Chondrocyte (in vitro differentiated cells): ENCODE measurements at places on chromosomes 1 and 21. TPM values are rescaled to one million over a fixed set of nuclear protein-coding genes. Genes with fewer than 3 reads are reported as not detected.

RIPPLY3 gene
- 0.21 to 0.37 TPM in 2 of 3 replicates, not detected in the other for total RNA-seq

THRAP3 gene
- total RNA-seq = 88.7 to 106 TPM (median 106 TPM) in 3 replicates

C1QA gene
- not detected in 3 replicates for total RNA-seq

LRRC41 gene
- total RNA-seq = 82.0 to 96.8 TPM (median 82.9 TPM) in 3 replicates

RUSC1 gene
- total RNA-seq = 42.6 to 49.1 TPM (median 43.9 TPM) in 3 replicates

SLC22A15 gene
- total RNA-seq = 6.7 to 9.8 TPM (median 8.3 TPM) in 3 replicates

DISP1 gene
- 4.7 to 5.9 TPM (median 5.6 TPM) in 3 replicates for total RNA-seq

NBPF10 gene
- total RNA-seq = 4.5 to 4.7 TPM (median 4.6 TPM) in 3 replicates

CD101 gene
- 0.79 to 1.4 TPM (median 1.0 TPM) in 3 replicates for total RNA-seq

ATP1A2 gene
- total RNA-seq = 1.3 to 3.9 TPM (median 2.9 TPM) in 3 replicates

DNA sequence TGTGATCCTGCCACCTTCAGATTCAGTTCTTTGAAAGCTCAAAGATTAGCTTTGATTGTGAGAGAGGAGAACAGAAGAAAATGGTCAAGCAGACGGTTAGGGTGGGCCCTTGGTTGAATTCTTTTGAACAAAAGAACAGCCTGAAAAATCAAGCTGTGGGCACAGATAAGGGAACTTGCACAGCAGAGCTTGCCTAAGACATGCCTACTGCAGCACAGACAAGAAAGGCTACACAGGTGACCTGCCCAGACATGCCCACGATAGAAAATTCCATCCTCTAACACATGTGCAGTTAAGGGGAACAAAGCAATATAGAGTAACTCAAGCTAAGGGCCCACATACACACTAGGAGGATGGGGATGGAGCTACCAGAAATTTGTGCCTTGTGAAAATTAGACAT is 512.5 kb upstream of the LRRC7 start:
- no peaks in the 10 kb centered on the region for H3K4me1 ChIP-seq
- DNase-seq = no peak
- no peak overlapping the region for H3K4me3 ChIP-seq
- H3K27ac ChIP-seq = no peak overlapping the region
- peaks cover 9% of the 10 kb centered on the region for H3K27me3 ChIP-seq
- H3K36me3 ChIP-seq = no peaks in the 10 kb centered on the region

- DNase-seq = no peak
- no peaks in the 10 kb centered on the region for H3K36me3 ChIP-seq
- H3K27ac ChIP-seq = no peak overlapping the region
- no peaks in the 10 kb centered on the region for H3K27me3 ChIP-seq
- no peak overlapping the region for H3K4me3 ChIP-seq
Measured at GRCh38 chr1:158552296-158552695, 1.9 kb downstream of the OR6Y1 start.

DNA sequence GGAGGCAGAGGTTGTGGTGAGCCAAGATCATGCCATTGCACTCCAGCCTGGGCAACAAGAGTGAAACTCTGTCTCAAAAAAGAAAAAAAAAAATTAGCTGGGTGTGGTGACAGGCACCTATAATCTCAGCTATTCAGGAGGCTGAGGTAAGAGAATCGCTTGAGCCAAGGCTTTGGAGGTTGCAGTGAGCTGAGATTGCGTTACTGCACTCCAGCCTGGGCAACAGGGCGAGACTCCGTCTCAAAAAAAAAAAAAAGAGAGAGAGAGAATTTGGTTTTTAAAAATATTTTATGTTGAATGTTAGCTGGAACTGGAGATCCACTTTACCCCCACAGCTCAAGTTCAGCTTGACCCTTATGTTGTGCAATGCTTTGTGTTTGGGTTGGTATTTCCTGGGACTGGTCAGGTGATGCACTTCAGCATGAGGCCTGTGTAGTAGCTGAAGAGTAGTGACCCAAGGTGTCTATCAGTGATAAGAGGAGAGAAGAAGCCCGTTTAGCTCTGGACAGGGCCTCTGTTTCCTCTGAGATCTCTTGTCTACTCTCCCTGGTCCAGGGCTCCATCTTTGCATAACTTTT is 36.8 kb upstream of the MACF1 start:
- H3K4me1 ChIP-seq = peaks cover 86% of the 10 kb centered on the region
- H3K27ac ChIP-seq = peak overlapping the region; percentile 81
- H3K27me3 ChIP-seq = no peaks in the 10 kb centered on the region
- DNase-seq = no peak
- H3K36me3 ChIP-seq = no peaks in the 10 kb centered on the region

DNA sequence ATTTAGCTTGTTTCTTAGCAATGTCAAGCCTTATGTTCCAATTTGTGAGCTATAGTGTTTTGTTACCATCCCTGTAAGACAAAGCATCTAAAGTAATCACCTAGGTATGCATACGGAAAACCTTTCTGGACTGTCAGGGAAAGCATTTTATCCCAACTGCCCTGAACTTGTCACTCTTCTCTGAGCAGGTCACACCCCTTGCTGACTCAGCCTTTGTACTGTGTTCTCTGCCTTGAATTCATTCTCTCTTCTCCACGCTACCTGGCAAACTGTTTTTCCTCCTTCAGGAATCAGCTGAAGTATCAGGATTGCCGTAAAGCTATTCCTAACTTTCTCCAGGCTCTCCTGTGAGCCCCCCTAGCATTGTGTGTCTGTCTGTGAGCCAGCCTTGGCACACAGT is 54.2 kb downstream of the PBX1 start:
- no peak overlapping the region for H3K27ac ChIP-seq
- H3K4me1 ChIP-seq = peaks cover 55% of the 10 kb centered on the region
- DNase-seq = no peak
- H3K36me3 ChIP-seq = no peaks in the 10 kb centered on the region
- H3K4me3 ChIP-seq = no peak overlapping the region

GRCh38 chr1:40532844-40533424 is 1.5 kb downstream of the ZNF684 start:
- no peaks in the 10 kb centered on the region for H3K27me3 ChIP-seq
- peaks cover 27% of the 10 kb centered on the region for H3K4me1 ChIP-seq
- DNase-seq = no peak
- no peak overlapping the region for H3K27ac ChIP-seq
- peaks cover 1% of the 10 kb centered on the region for H3K36me3 ChIP-seq
- H3K4me3 ChIP-seq = peak overlapping the region; percentile 95

DNA sequence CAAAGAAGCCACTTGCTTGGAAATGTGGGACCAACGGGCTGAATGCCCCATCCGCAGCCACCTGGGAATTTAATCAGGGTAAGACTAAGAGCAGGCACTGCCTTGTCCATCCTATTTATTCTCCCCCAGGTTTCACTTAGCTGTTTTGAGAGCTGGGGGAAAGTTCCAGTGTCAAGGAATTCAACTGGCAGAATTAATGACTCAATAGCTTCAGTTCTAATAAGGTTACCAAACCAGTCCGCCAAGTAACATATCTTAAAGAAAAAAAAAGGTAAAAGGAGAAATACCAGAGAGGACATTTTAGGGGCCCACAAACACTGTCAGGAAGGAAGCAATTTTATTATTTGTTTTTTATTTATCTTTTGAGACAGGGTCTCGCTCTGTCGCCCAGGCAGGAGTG is 157.6 kb upstream of the SOD1 start:
- H3K36me3 ChIP-seq = no peaks in the 10 kb centered on the region
- H3K4me1 ChIP-seq = no peaks in the 10 kb centered on the region
- no peaks in the 10 kb centered on the region for H3K27me3 ChIP-seq
- no peak overlapping the region for H3K27ac ChIP-seq

DNA sequence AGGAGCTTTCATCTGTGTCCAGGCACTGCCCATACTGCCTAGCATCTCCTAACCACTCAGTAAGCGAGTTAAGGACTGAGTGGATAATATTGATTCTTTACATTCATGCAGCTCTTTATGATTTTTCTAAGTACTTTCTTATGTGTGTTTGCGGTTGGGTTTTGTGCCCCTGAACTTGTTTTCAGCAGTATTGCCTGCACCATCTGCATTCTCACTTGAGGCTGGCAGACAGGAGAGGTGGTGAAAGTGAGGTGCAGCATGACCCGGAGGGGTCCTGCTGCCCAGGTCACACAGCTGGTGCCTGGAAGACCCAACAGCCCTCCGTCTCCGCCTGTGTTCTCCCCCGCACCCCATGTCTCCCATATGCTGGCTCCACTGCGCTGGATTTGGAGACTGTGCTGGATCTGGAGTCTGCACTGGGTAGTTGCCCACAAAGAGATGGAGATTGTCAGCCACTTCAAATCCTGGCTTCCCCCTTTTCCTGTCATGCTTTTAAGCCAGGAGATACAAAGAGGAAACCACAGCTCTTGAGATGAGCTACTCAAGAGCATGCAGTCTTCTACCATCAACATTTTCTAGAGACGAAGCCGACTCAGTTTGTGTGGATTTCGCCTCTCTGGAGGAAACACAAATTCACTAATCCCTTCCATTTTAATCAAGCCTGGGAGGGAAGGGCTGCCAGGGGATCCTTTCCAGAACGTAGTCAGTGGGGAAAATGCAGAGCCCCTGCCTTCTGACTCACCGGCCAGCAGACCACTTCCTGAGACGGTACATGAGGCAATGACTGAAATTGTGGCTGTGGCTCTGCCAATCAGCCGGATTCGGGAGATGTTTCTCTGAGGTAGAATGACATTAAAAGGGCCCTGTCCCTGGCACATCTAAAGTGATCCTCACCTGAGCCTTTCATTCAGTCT is 71.7 kb upstream of the ANGPTL1 start:
- H3K27me3 ChIP-seq = no peaks in the 10 kb centered on the region
- no peak for DNase-seq
- no peaks in the 10 kb centered on the region for H3K36me3 ChIP-seq
- H3K27ac ChIP-seq = peak overlapping the region; percentile 38
- no peak overlapping the region for H3K4me3 ChIP-seq

DNA sequence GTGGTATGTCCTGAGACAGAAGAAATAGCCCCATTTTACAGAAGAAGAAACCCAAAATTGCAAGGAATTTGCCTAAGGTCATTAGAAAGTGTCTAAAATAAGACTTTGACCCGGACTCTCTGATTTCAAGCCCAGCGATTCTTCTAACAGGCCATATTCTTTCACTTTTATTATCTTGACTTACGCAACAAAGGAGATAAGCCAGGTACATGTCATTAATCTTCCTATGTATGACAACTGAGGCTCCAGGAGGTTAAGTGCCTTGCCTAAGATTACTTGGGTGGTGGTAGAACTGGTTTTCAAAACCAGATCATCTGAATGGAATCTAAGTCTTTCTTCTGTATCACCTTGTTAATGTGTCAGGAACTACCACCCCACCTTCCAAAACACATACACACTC is 124.3 kb downstream of the PBX1 start:
- H3K36me3 ChIP-seq = no peaks in the 10 kb centered on the region
- H3K27ac ChIP-seq = no peak overlapping the region
- H3K4me3 ChIP-seq = no peak overlapping the region
- H3K27me3 ChIP-seq = no peaks in the 10 kb centered on the region

- no peaks in the 10 kb centered on the region for H3K36me3 ChIP-seq
- no peak overlapping the region for H3K27ac ChIP-seq
- no peak overlapping the region for H3K4me3 ChIP-seq
- no peaks in the 10 kb centered on the region for H3K27me3 ChIP-seq
Measured at GRCh38 chr1:183483224-183483623, 10.9 kb downstream of the SMG7 start.

DNA sequence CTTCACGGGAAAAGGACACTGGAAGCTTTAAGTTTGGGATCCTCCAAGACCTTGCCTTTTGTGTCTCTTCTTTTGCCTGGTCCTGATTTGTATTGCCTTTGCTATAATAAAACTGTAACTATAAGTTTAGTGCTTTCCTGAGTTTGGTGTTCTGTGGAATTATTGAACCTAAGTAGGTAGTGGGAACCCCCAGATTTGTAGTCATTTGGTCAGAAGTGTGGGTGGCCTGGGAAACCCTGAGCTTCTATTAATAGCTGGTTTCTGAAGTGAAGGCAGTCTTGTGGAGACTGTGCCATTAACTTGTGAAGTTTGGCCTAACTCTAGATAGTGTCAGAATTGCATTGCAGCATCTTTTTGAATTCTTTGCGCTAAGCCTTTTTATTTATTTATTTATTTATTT is 6.8 kb upstream of the MYCL start:
- DNase-seq = no peak
- H3K4me3 ChIP-seq = no peak overlapping the region
- peaks cover 21% of the 10 kb centered on the region for H3K27me3 ChIP-seq
- no peak overlapping the region for H3K27ac ChIP-seq

GRCh38 chr1:151728151-151729054 is 7.1 kb downstream of the RIIAD1 start:
- H3K4me1 ChIP-seq = peaks cover 10% of the 10 kb centered on the region
- H3K36me3 ChIP-seq = peaks cover 3% of the 10 kb centered on the region
- peak overlapping the region; percentile 43 for H3K4me3 ChIP-seq
- no peak for DNase-seq

DNA sequence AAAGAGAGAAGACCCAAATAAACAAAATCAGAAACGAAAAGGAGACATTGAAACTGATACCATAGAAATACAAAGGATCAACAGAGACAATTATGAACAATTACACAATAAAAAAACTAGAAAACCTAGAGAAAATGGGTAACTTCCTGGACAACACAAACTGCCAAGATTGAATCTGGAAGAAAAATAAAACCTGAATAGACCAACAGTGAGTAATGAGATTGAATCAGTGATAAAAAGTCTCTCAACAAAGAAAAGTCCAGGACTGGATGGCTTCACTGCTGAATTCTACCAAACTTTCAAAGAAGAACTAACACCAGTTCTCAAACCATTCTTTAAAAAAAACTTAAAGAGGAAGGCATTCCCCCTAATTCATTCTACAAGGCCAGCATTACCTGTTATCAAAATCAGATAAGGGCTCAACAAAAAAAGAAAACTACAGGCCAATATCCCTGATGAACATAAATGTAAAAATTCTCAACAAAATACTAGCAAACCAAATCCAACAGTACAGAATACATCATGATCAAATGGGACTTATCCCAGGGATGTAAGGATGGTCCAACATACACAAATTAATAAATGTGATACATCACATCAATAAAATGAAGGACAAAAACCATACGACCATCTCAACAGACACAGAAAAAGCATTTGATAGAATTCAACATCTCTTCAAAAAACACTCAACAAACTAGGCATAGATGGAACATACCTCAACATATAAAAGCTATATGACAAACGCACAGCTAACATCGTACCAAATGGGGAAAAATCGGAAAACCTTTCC is 119.9 kb downstream of the ACBD6 start:
- DNase-seq = no peak
- H3K27me3 ChIP-seq = no peaks in the 10 kb centered on the region
- H3K4me3 ChIP-seq = no peak overlapping the region
- no peak overlapping the region for H3K27ac ChIP-seq
- H3K4me1 ChIP-seq = peaks cover 9% of the 10 kb centered on the region

DNA sequence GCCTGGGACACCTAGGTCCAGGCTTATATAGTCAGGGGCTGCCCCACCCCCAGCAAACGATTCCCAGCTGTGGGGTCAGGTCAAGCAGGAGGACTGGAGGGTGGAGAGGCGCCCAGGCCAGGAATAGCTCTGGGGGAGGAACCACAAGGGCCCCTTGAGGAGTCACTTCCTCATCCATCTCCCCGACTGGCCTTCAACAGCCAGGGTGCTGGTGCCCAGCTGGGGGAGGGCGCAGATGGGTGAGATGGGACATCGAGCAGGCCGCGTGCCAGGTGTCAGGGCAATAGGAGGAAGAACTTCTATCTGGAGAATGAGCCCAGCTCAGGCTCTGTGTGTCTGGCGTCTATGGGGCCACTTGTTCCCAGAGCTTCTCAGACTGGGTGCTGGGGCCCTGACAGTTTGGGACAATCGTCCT is 208 bp upstream of the MYBPH start:
- no peaks in the 10 kb centered on the region for H3K36me3 ChIP-seq
- no peak overlapping the region for H3K4me3 ChIP-seq
- H3K27me3 ChIP-seq = peaks cover 2% of the 10 kb centered on the region
- no peak overlapping the region for H3K27ac ChIP-seq
- DNase-seq = no peak
- H3K4me1 ChIP-seq = peaks cover 19% of the 10 kb centered on the region
